ENCODE measurements at places on chromosomes 4 and X.
A peak's percentile ranks its signal among the peaks of the same experiment; 100 is the strongest.

DNA sequence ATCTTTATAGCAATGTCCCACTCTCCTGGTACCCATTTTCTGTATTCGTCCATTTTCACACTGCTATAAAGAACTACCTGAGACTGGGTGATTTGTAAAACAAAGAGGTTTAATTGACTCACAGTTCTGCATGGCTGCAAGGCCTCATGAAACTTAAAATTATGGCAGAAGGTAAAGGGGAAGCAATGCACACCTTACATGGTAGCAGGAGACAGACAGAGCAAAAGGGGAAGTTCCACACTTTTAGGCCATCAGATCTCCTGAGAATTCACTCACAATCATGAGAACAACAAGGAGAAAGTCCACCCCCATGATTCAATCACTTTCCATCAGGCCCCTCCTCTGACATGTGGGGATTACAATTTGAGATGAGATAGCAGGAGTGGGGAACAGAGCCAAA lies 49.7 kb downstream of the TMLHE start:
- no peak for DNase-seq

- no peak for DNase-seq
These were observed 17.8 kb downstream of the RCHY1 start for GRCh38 chr4:75496406-75496805.

GRCh38 chr4:140300271-140300970 lies 73.0 kb upstream of the SCOC start:
- peak; percentile 66 for DNase-seq

DNA sequence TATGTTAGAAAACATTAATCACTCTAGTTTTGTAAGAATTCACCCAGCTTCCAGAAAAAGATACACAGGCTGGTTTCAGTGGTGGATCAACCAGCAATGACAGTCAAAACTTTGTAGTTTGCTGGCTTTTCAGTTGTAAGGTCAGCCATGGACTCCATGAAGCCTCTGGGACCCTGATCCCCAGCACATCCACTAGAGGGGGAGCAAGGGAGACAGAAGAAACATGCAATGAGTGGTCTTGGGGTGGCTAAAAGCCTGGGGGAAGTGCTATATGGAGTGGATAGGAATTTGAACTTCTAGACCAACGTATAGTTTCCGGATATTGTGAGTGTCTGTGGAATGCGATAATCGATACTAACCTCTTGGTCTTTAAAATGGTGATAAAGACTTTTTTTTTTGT lies 72.7 kb downstream of the AFF2 start:
- no peak for DNase-seq

DNA sequence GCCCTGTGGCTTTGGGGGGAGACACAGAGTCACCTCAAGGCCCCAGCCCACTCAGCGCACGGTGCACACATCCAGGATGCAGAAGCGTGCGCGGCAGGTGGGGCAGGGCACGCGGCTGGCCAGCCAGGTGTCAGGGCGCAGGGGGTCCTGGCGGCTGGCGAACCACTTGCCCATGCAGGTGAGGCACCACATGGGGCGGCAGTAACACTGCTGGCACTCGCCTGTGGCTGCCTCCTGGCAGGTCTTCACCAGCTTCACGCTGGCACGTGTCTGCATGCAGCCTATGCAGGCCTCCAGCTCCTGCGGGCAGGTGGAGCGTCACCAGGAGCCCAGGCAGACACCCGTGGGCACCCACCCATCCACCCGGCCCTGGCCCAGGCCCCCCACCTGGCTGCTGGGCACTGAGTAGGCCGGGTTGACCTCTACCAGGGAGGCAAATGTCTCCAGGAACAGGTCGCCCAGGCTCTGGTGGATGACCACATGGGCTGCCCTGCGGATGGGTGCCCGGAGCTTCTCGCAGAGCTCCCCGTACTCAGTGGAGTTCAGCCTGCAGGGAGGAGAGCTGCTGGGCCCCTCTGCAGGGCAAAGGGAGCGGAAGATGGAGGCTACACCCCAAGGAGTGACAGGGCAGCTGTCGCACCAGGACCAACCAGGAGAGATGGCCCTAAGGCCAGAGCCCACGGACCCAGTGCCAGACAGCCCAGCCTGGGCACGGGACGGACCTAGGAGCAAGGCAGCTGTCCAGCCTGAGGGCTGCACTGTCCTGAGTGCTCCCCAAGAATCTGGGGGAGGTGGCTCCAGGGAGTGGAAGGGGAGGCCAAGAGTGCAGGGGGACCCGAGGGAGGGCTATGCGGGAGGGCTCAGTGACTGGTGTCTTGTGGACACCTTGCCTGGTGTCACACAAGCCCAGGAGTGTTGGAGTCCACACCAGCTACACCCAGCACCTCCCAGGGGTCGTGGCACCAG lies 3.7 kb downstream of the TMEM129 start:
- DNase-seq: peak; percentile 3
